ENCODE measurements at places on chromosomes 7 and 10.

DNA sequence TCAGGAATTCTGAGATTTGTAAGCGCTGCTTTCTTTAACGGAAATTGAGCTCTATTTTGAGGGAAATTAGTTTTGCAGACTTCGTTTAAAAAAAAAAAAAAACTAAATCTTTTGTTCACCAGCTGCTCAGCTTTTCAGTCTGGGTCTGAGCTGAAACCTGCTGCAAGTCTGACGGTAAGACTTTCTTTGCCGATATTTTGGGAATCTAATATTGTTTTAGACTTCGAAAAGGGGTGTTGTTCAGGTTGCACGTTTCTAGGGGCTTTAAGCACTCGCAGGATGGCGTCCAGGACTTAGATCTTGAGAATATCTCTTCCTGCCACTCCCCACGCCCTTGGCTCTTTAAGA is 1.8 kb upstream of the MEOX2 start:
- DNase-seq = no peak

GRCh38 chr7:65475734-65476319 is 102.2 kb downstream of the ZNF92 start:
- DNase-seq = peak; percentile 79

- no peak for DNase-seq
Measured at GRCh38 chr7:80591654-80592053, 46.8 kb upstream of the CD36 start.

GRCh38 chr10:121591186-121591585 is 7.1 kb downstream of the FGFR2 start:
- no peak for DNase-seq

- DNase-seq = no peak
Measured at GRCh38 chr7:69746383-69746782, 148.1 kb downstream of the AUTS2 start.

GRCh38 chr10:59362959-59363381 is 621 bp upstream of the FAM13C start:
- peak; percentile 68 for DNase-seq

- DNase-seq = no peak
Measured at GRCh38 chr7:37706804-37707203, 23.2 kb downstream of the GPR141 start.
